Stimulated activated naive CD4-positive, alpha-beta T cell treated with Interleukin-2 at 50 U/mL for 16 hours (primary cell): ENCODE measurements at places on chromosomes 7 and 10.
A peak's percentile ranks its signal among the peaks of the same experiment; 100 is the strongest.

DNA sequence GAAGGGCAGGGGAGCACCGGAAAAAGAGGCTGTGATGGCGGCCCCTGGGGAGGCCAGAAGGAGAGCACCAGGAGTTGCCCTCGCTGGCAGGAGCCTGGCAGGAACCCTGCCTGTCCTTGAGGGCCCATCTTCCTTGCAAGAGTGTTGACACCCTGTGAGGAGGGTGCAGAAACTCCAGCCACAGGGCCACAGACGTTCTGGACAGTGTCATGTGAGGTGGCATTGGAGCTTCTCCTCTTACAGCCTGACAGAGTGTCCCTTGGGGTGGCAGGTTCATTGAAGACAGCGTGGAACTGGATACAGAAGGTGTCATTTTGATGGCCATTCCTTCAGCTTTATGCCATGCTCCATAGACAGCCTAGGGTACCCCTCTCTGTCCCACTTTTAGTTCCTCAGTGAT lies 54.2 kb downstream of the RBM20 start:
- DNase-seq: no peak

DNA sequence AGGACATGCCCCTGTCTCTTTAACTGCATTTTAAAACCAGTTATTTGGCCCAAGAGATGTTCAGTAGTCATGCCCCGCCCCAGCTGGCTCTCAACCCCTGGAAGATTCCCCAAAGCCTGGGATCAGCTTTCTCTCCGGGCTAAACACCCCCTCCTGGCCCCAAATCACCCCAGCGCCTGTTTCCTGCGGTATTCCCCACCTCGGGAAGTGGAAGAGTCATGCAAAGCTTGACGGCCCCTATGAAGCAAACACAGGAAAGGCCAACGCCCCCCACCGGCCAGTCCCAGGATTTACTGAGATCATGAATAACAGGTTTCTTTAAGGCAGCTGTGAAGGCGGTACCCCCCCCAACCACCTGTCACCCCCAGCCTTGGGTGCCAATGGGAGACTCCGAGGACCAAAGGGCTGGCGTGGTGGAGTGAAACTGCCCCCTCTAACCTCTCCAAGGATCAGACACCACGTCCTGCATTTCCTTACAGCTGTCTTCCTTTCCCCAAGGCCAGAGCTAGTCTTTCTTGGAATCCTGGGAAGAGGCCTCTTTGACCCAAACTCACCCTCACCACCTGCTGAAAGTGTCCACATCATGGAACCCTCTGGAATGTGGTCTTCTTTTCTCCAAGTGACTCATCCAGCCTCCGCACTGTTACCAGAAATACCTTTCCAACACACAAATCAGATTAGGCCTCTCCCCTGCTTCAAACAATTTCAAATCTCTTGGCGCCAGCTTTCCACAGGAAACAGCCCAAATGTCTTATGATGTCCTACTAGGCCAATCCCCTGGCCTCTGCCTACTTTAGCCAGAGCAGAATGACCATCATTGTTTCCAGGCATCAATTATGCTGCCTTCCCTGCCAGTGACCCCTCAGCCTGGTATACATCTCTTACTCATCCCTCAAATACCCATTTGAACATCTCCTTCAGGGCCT lies 301.5 kb downstream of the ZEB1 start:
- DNase-seq: no peak

- DNase-seq: no peak
Observed at GRCh38 chr10:125095776-125096175, 64.6 kb downstream of the CTBP2 start.

DNA sequence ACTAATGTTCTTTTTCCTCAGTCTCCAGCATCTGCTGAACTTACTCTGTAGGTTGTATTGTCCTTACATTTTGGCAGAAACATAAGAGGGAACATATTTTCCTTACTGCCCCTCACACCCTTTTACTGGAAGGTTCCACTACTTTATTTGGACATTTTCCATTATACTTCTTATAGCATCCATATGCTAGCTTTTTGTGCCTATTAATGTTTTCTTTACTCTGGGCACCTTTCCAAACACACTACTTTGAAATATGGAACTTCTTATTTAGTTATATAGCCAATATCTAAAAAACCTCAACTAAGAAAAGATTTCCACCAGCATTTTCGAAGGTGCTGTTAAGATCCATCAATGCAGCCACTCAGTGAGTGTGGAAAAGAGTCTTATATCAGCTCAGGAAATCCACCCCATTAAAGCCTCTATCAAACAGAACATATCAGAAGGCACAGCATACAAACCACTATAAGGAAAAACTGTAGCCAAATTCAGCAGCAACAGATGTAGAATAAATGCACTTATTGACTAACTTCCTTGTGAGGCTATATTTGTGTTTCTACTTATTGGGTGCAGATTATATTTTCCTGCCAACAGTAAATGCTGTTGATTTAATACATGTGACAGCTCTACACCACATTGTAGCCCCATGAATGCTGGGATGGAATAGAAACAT lies 272.5 kb upstream of the SEMA3E start:
- no peak for DNase-seq

- DNase-seq: no peak
Observed at GRCh38 chr10:103517234-103518085, 24.0 kb downstream of the NEURL1 start.

DNA sequence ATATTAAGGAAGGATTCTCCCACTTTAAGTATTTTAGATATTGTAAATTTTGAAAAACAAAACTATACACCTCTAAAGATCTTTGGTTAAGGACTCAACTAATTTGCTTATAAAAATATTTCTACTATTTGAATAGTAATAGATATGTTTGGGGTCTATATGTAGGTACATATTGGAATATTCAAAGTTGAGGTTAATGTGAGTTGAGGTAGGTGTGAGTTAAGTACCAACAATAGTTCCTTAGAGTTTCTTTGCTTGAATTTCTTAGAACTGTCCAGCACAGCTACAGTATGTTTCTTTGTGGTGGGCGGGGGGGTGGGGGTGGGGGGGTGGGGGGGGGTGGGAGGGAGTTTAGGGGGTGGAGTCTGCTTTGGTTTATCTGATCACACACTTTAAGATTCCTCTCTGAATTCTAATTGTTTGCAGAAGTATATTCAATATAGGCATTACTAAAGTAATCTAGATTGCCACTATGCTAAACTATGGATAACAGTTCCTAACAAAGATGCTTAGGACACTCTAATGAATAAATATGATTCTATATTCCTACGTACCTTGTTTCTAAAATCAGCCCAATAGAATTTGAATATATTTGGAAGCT lies 2.1 kb downstream of the GRM3 start:
- no peak for DNase-seq

DNA sequence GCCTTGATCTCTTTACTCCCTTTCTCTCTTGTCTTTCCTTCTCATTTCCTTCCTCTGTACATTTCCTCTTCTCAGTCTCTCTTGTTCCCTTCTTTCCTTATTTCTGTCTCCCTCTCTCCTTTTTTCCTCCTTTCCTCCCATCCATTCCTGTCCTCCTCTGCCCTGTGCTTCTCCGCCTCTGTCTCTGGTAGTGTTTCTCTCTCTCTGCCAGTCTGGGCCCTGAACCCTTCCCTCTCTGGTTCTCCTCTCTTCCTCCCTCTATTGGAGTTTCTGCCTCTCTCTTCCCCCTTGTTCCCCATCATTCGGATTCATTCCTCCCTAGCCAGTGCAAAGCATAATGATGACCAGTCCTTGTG lies 13.2 kb upstream of the PAX2 start:
- DNase-seq: no peak

DNA sequence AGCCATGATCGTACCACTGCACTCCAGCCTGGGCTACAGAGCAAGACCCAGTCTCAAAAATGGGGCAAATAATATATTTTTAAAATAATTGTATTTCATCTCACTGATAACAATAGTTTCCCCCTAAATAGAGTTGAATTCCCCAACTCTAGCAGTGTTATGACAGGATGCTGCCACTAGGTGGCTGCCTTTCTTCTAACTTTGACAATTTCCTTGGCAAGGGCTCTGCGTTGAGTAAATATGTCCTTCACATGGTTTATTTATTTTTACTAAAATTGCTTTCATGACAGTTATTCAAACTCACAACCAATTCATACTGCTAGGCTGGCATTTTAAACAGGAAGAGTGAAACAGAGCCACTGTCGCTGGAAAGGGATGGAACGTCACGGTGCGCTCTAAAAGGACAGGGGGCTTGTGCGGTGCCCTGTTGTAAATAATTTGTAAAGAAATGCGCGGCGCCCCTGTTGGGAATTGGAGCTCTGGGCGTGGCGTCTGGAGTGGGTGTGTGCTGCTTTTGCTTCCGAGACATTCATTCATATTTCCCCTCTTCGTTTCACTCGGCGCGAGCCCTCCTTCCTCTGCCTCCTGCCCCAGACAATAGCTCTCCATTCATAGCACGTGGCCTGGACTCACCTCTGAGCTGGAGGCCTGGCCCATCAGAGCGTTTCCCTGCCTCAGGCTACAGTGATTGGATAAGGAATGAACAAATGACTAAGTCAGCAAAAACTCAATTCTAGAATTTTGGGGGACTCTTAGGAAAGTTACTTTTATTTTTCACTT lies 20.5 kb upstream of the PITRM1 start:
- peak; percentile 25 for DNase-seq

DNA sequence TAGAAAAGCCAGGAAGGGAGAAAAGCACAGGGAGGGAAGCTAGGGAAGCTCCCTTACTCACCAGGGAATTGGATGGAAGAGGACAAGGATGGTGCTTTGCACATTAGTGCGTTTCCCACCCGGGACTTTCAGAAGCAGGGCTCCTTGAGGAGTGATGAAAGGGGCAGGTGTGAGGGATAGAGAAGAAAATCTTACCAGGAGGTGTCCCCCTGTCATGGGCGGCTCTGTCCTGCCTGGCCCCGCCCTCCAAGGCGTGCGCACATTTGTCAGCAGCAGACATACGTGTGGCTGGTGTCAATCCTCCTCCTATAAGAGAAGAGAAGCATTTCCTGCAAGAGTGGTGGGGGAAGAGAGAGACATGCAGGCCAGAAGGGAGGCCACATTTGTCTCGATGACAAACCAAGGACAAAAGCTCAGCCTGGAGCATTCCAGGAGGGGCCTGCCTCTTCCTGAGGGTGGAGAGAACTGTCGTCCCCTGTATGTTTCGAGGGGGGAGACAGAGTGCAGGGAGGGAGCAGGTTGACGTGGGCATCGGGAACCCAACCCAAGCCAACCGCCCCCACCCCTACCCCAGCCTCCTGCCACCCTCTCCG lies 47.4 kb upstream of the COMTD1 start:
- DNase-seq: no peak

DNA sequence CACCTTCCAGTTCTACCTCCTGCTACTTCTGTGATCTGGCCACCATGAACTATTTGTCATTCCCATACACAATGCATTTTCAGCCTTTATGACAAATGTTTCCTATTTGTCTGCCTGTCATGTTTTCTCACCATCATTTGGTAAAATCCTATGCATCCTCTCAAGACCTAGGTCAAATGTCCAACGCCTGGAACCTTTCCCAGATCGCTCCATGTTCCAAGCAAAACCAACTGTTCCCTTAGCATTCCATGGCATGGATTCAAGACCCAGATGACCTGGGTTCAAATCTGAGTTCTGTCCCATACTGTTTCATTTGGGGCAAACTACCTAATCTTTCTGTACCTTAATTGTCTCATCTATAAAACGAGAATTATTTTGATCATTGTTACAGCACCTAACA lies 98.9 kb downstream of the USP6NL start:
- DNase-seq: no peak

GRCh38 chr7:132415259-132415658 lies 161.0 kb downstream of the PLXNA4 start:
- DNase-seq: no peak

DNA sequence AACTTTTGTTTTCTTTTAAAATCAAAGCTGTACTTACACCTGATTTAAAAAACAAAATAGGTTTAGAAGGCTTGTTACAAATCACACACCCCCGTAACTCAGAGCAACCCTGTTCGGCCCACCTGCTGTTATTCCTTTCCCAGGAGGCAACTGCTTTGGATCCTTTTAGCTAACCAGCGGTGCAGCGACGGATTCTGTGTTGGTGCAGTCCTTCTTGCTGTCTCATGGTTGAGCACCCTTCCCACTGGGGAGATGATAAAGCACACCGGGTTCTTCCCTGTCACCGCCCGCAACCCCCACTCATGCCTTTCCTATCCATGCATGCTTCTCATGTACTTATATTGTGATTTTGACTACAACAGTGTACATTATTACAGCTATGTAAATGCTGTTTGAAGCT lies 24.8 kb upstream of the MKI67 start:
- DNase-seq: no peak

- no peak for DNase-seq
Observed at GRCh38 chr10:45429790-45430189, 55.8 kb downstream of the ALOX5 start.

GRCh38 chr10:122264436-122264835 lies 6.7 kb upstream of the BTBD16 start:
- no peak for DNase-seq

DNA sequence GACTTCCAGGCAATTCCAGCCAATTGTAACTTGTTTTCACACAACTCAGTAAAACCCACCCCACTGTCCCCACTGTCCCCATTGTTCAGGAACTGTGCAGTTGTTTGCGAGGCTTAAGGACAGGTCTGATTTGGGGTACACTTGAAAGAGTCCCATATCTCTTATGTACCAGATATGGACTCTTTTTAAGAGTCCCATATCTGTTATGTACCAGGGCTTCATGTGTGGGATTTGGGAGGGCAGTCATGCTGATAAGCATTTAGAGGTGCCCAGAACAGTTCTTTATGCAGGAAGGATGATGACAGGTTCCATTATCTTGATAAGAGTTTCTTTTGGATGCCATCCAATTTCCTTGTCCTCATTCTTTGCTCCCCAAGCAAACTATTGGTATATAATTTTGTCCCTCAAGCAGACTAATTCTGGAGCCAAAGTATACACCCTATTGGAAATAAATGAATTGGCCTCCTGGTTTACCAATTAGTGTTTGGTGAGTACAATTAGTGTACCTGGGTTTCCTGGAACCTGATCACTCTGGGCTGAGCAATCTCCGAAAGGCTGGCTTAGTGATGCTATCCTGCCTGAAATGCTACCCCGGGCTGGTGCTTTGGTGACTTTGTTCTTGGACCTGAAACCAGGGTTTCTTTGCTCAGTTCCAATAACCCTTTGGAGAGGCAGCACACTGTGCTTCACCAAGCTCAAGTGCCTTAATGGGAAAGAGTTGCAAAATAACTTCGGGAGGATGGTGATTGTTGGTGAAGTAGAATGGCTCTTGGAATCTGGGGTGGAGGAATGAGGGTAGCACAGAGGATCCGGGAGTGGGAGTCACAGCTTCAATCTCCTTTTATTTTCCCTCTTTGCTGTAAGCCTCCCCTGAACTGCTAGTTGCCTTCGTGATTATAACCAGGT lies 6.2 kb upstream of the DMBT1 start:
- no peak for DNase-seq

DNA sequence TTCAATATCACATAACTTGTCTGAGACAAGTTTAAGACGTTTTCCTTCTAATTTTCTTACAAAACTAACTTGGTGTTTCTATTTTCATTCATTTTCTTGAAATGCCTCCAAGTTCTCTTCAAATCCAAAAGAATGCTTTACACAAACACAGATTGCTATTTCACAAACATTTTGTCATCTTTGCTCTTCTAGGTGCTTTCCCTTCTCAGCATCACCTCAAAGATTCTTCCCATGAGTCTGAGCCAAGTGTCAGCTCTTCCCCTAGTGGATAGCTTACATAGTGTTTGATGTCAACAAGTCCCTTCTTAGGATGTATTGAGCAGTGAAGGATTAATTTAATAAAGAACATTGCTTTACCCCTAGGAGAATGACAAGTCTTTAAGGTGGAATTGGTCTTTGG lies 38.1 kb upstream of the SEMA3A start:
- no peak for DNase-seq

- DNase-seq: no peak
Observed at GRCh38 chr10:52879091-52879807, 106.7 kb upstream of the MBL2 start.

- no peak for DNase-seq
Observed at GRCh38 chr10:29950391-29950790, 109.0 kb downstream of the JCAD start.

- DNase-seq: no peak
Observed at GRCh38 chr10:24618401-24618800, 105.3 kb downstream of the ARHGAP21 start.
